ENCODE measurements at places on chromosomes 1 and 21.

DNA sequence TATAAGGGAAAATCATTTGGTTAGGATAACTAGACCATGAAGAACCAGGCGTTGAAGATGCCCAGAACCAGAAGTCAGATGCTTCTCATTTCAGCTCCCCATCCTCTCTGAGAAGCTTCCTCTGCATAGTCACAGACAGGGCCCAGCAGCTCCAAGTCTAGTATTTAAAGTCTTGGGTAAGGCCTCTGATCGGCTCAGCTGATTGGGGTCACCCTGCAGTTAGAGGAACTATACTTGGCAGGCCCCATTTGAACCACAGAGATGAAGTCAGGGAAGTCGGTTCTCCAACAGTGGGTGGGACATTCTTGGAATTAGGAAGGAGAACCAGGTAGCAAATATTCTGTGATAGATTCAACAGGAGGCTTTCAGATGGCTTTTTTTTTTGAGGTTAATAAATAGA lies 48.3 kb downstream of the SLC22A15 start:
- no peak for DNase-seq

GRCh38 chr1:21732664-21733063 lies 50.3 kb downstream of the USP48 start:
- DNase-seq: no peak

- no peak for DNase-seq
Observed at GRCh38 chr1:99326215-99326949, 62.1 kb downstream of the PLPPR4 start.

GRCh38 chr1:8871965-8872399 lies 6.5 kb downstream of the ENO1 start:
- DNase-seq: no peak

DNA sequence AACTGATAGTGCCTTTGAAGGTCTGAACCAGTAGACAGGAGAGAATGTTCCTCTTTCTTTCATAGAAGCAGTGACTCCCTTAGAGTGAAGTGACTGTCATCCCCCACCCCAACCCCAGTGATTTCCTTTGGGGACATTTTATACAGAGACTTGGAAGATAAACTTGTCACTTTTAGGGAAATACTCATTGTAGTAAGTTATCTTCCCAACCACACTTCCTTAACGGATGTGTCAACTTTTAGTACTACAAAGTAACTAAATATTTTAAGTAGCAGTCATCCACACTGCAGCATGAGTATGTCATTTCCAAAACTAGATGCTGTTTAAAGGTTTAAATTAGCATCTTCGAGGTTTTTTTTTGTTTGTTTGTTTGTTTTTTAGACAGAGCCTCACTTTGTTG lies 13.7 kb downstream of the LRRC8B start:
- DNase-seq: no peak

- no peak for DNase-seq
Observed at GRCh38 chr1:10432910-10433700, 2.9 kb downstream of the CENPS start.

DNA sequence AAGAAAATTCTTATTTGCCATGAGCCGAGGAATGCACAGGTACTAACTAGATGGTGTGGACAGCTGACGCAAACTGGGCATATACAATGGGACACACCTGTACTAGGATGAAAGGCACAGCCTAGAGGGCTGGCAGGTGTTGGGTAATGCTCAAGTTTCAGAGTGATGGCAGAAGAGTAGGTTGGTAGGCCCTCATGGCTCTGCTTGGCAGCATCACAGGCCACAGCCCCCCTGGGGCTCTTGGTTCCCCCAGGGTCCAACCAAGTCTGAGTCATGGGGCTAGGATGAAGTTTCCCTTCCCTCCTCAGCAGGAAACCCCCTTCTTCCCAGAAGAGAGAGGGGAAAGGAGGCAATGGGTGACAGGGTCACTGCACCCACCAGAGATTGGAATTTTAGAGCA lies 35.2 kb downstream of the SPEN start:
- DNase-seq: no peak

GRCh38 chr1:212118167-212118871 lies 82.8 kb downstream of the DTL start:
- no peak for DNase-seq

GRCh38 chr1:86460998-86461397 lies 7.7 kb upstream of the CLCA1 start:
- no peak for DNase-seq

GRCh38 chr1:201348211-201348566 lies 29.3 kb downstream of the TNNT2 start:
- DNase-seq: peak; percentile 36

GRCh38 chr1:77583483-77583882 lies 99.0 kb downstream of the ZZZ3 start:
- DNase-seq: no peak

GRCh38 chr1:205013683-205014367 lies 29.2 kb upstream of the CNTN2 start:
- DNase-seq: peak; percentile 70

- no peak for DNase-seq
Observed at GRCh38 chr1:171245458-171246064, 2.7 kb upstream of the FMO1 start.

- no peak for DNase-seq
Observed at GRCh38 chr1:206953126-206953525, 6.9 kb upstream of the PIGR start.

- DNase-seq: no peak
Observed at GRCh38 chr1:25944986-25945385, 38.8 kb upstream of the STMN1 start.

- DNase-seq: no peak
Observed at GRCh38 chr1:70358921-70359564, 4.5 kb upstream of the ANKRD13C start.

DNA sequence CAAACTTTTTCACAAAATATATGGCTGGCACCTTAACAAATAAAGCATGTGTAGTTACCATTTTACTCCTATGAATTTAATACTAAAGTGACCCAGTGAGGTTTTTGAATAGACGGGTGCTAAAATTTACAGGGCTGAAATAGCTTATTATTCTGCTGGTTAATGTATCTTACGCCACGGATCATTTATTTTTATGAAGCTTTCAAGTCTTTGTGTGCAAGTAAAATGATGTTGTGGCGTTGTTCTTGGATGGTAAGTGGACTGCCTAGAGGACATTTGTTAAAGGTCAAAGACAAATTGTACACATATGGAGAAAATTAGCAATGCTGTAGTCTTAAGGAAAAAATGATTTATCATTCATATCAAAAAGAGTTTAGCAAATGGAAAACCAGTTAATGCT lies 22.8 kb downstream of the INSL5 start:
- no peak for DNase-seq

DNA sequence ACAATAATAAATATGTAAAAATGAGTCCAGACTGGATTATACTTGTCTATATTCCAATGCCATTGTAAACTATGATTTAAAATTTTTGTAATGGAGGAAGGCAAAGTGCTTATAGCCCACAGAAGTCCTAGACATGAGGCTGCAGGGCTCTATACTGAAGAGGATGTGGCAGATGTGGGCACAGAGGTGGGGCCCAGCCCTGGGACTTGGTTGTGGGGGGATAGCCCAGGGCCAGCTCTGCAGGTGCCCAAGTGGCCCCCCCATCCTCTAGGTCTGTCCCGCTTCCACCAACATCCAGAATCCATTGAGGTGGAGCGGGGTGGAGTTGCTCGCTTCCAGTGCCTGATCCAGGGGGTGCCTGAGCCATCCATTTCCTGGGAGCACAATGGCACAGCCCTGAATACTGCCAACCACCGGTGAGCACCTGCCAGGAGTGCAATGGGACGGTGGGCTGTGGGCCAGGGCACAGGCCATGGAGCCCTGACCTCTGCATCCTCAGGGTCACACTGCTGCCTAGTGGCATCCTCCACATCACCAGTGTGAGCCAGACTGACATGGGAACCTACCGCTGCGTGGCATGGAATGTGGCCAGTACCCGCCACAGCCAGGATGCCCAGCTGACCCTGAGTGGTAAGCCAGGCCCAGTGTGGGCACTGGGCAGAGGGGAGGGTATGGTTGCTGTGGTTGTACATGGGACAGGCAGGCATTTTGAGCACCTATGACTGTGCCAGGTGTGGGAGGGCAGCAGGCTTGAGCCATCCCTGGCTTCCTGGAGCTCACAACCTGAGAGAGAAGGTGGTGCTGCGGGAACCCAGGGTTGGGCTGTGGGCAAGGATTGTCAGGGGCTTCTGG lies 21.0 kb downstream of the SLC27A3 start:
- DNase-seq: no peak

DNA sequence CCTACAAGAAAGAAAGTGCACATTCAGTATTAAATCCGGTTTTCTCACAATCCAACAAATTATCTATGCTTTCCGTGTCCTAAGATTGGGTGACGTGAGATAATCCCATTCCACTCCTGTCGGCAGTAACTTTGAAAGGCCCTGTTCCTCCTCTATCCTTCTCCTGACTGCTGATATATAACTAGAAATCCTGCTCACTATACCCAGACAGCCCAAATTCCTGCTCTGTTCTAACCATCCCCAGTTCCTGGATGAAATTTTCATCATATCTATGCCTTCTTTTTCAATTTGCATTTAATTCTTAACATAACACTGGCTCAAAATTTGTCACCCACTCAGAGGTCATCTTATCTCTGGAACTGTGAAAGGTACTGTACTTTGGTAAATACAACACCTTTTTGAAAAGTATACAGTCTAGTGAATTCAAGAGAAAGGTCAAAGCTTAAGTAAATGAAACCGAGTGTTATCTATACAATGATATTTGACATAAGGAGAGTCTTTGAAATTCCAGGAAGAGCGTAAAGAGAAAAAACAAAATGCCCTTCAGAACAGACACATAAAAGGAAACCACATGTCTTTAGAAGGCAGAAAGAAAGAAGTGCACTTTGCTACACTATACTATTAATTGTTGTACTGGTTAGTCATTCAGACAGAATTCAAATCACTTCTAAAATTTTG lies 200.5 kb upstream of the NEGR1 start:
- no peak for DNase-seq

GRCh38 chr1:187338762-187339412 lies 510.1 kb downstream of the PLA2G4A start:
- DNase-seq: no peak

DNA sequence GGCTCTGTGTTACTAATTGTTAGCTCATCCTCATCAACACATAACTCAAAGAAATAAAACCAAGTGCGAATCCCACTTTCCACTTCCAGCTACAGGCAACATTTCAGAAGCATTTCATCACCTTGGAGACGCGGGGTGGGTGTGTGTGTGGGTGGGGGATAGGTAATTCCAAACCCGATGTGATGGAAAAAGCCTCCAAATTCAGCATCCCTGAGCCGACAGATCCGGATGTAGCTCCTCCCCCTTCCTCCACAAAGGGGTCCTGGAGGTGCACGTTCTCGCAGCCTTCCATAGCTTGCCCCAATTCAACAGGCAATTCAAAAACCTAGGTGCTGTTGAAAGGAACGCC lies 486 bp downstream of the HSPA13 start:
- DNase-seq: no peak

GRCh38 chr1:158830074-158830677 lies 975 bp upstream of the MNDA start:
- DNase-seq: no peak

DNA sequence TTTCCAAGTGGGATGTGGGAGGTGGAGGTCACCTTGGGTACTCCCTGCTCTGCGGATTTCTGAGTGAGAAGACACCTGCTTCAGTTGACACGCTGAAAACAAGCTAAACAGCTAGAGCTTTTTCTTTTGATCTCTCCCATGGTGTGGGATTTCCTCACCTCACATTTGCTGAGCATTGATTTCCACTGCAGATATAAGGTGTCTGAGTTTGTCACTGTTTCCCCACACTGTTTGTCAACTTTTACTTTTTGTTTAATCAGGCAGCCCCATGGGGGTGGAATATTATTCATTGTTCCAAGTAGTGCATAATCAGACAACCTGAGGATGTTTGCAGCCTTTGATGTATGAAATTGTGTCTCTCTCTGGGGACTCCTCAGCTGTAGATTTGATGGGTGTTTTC lies 49.5 kb downstream of the FASLG start:
- no peak for DNase-seq

DNA sequence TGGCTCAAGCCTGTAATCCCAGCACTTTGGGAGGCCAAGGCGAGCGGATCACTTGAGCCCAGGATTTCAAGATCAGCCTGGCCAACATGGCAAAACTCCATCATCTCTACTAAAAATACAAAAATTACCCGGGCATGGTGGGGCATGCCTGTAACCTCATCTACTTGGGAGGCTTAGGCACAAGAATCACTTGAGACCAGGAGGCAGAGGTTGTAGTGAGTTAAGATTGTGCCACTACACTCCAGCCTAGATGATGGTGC lies 12.0 kb downstream of the PALMD start:
- no peak for DNase-seq

DNA sequence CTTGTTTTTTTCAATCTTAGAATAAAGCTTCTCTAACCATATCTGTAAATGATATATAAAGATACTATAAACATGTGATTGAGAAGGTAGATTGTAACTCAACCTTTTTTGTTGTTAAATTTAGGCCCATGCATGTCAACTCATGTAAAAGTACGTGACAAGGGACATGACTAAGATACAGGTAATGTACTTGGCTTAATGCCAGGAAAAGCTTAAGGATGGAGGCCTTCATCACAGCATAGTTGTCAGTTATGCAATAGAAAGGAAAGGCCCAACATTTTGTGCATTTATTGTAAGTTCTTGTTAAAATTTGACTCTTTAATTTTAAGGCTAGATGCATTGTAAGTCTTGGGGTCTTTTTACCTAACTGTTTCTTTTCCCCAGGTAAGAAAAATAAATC lies 305.1 kb downstream of the LTN1 start:
- no peak for DNase-seq

DNA sequence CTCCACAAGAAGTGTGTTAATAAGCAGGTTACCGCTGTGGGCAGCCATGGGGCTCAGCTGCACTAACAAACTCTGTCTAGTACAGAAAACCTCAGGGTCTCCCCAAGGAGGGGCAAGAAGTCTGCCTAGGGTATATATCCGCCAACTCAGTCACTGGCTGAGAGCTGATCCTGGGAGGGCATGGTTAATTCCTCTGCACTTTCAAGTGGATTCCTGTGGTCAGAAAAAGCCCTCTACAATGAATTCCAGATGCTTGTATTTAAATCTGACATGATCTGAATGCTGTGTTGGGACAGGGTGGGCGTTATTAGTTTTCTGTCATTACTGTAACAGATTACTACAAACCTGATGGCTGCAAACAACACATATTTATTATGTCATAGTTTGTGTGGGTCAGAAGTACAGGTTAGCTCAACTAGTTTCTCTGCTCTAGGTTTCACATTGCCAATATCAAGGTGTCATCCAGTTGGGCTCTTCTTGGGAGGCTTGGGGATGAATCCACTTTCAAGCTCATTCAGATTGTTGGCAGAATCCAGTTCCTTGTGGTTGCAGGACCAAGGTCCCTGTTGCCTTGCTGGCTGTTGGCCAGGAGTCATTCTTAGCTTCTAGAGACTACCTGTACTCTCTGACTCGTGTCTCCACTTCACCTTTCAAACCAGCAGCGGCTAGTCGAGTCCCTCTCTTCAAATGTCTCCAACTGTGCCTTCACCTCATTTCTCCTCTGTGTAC lies 8.0 kb upstream of the SELE start:
- peak; percentile 36 for DNase-seq

DNA sequence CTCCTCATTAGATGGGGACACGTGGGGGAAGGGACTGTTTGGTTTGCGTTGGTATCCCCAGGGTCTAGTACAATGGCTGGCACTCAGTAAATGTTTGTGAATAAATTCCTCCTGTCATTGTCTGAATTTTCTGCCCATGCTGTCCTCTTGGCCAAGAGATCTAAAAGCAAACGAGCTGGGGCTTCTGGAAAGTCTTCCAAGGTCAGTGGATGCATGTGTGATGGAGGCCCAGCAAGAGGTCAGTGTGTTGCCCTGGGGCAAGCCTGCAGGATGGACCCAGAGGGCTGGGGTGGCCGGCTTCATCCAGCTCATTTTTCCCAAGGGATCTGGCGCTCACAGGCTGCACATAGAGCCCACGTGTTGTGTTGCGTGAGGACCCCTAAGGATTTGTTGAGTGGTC lies 30.0 kb upstream of the JUN start:
- DNase-seq: peak; percentile 32

- DNase-seq: no peak
Observed at GRCh38 chr1:29639156-29639736, 402.9 kb downstream of the PTPRU start.

All from femur (tissue), 1 donor.